ENCODE measurements at places on chromosomes 3 and 15.

GRCh38 chr3:34972481-34972880, 666.8 kb upstream of the ARPP21 start:
- DNase-seq = no peak

DNA sequence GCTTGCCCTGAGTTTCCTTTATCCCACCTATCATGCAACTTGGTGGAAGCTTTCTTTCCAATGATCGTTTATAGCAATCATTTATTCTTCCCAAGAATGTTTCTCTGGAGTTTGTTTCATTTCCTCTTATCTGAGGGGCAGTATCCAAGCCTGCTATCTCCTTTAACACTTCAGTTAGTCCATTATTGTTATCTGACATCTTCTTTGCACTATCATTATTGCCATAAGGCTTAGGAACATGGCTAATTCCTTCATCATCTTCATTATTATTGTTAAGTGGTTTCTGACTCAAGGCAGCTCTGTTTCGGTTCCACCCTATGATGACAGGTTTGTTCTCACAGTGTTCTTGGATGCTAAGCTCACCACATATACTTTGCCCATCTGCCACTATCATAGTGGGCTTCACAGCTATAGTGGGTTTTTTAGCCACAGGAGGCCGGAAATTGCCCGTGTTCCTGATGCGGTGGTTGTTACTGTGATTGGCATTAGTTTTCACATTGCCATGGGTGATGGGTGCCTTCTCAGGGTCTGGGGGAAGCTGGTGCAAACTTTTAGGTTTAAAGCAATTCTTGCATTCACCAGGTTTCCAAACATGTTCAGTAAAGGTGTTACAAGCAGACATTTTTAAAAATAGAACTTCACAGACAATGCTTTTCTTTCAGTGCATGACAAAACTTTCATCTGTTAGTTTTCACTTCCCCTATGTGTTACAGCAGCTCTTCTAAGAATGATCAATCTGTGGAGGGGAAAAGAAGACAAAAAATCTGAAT, 110.6 kb upstream of the TSPAN3 start:
- no peak for DNase-seq

GRCh38 chr3:27287052-27287451, 82.1 kb downstream of the NEK10 start:
- DNase-seq = no peak

DNA sequence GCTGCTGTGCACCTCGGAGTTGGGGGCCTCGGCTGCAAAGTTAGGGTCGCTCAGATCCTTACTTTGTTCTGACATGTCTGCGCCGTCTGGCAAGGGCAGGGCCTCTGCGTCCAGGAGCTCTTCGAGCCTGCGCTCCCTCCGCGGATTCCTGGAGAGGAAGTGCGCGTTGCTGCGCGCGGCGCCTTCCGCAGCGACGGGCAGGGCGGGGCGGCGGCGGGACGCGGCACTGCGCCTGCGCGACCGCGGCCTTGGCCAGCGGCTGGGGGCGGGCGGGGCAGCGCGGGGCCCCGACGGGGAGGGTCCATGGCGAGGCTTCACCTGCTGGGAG, at the start of gene NDN:
Gene NDN (minus strand): TSS at position 163 of the 328 bp plus-strand sequence. CDS start 88 bp downstream, at position 75.
- peak; percentile 50 for DNase-seq

- DNase-seq = no peak
Observed at GRCh38 chr3:43198791-43199644, 87.3 kb upstream of the SNRK start.

GRCh38 chr3:186100398-186100797, 8.5 kb downstream of the ETV5 start:
- no peak for DNase-seq

GRCh38 chr3:48004694-48005093, 11.5 kb downstream of the MAP4 start:
- DNase-seq = no peak

- DNase-seq = no peak
Observed at GRCh38 chr3:107377151-107377550, at the start of gene CCDC54. Gene CCDC54 (plus strand): TSS chr3:107377439. CDS start chr3:107377588, 149 bp downstream.

- no peak for DNase-seq
Observed at GRCh38 chr3:119340014-119340413, 45.8 kb downstream of the ARHGAP31 start.

- DNase-seq = no peak
Observed at GRCh38 chr3:17518189-17519059, 224.0 kb downstream of the TBC1D5 start.

GRCh38 chr3:87796137-87796842, 262.5 kb downstream of the CGGBP1 start:
- DNase-seq = no peak

DNA sequence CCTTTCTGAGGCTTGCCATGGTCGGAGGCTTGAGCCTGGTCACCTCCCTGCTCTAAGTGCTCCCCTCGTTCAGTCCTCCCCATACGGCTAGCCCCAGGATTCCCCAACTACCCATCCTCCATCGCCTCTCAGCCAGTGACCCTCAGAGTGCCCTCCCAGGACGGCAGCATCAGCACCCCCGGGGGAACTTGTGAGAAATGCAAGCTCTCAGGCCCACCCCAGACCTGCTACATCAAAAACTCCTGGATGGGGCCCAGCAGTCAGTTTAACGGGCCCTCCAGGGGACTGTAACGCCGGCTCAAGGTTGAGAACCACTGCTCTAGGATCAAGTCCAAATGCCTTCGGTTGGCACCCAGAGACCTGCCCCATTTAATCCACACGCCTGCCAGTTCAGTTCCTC, 6.9 kb downstream of the ADAMTS17 start:
- DNase-seq = no peak

GRCh38 chr15:39282663-39283208, 298.1 kb upstream of the THBS1 start:
- DNase-seq = no peak

GRCh38 chr15:67740405-67740804, 84.9 kb upstream of the SKOR1 start:
- DNase-seq = no peak

GRCh38 chr3:51340013-51340829, 44.9 kb upstream of the MANF start:
- no peak for DNase-seq

DNA sequence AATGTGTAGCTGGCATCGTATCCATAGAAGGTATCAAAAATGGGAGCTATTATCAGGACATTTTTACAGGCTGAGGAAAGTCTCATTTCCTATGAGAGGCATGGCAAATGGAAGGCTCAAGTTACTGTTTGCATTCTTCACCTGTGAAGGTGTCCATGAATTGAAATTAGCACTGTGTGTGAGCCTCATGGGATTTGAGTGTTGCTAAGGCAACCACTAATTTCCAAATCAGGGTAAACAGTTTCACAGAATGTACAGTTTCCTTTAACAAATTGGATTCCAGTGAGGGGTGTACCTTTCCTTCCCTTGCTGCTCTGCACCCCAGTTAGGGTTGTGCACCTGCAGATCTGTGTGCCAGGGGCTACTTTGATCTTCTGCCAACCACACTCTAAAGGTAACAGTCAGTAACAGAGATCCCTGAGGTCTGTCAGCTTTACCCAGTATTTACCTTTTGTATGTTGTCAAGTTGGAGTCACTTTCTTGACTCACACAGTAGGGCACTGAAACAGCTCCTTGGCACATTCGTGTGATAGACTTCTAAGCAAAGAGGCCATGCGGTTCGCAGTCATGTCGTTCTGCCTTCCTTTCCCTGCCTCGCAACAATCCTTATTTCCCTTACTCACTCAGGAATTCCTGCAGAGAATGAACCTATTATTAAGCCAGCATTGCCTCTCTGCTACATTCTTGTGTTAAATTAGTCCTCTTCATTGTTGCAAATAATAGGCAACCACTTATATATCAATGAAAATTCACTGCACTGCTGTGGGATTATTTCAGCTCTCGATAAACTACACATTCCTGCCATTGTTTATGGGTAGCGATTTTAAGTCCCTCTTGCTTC, 129.8 kb upstream of the GBE1 start:
- DNase-seq = no peak

- no peak for DNase-seq
Observed at GRCh38 chr3:143576568-143577270, 271.5 kb downstream of the SLC9A9 start.

- DNase-seq = no peak
Observed at GRCh38 chr3:16828815-16829214, 55.9 kb upstream of the PLCL2 start.

GRCh38 chr3:25678581-25678980, 13.9 kb upstream of the TOP2B start:
- peak; percentile 7 for DNase-seq

DNA sequence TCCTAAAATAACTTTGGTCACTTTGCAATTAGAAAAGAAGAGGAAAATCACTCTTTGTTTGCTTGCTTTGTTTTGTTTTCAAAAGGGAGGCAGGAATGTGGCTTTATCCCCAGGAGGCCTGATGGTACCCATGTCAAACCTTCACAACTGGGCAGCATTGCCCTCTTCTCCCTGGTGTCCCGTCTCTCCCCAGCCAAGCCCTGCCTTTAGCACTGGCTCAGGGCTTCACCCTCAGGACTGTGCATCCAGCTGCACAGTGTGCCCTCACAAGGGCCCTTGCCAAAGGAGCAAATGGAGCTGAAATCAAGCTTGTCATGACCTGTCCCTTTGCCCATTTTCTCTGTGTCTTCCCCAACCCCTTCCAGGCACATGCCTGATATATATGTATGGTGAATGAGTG, 29.1 kb upstream of the ATP13A5 start:
- DNase-seq = no peak

GRCh38 chr3:188916934-188917401, 254.8 kb upstream of the TPRG1 start:
- no peak for DNase-seq

DNA sequence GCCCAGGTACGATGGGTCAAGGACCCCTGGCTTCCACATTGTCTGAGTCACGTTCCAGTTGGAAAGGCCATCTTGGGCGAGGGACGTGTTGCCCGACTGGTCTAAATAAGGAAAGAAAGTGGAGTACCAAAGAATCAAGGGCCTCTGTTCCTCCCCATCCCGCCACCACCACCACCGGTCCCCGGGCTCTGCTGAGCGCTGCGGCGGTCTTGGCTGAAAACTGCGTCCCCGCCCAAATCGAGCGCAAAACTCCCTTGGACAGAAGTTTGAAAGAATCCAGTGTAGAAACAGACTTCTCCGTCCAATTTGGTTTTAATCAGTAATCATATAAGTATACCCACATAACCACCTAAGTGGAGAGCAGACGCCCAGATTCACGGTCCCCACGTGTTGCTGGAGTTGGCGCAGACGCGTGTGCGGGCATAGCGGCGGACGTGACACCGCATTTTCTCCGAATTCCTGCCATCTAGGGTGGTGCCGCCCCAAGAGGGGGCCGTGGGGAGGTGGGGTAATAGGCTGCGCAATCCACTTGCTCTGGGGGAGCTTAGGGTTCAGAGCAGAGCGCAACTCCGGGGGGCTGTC, 243.8 kb upstream of the TOPAZ1 start:
- no peak for DNase-seq

GRCh38 chr15:84600331-84600686, 500 bp upstream of the ZSCAN2 start:
- DNase-seq = peak; percentile 66

GRCh38 chr15:31216215-31216911, 110.3 kb upstream of the KLF13 start:
- DNase-seq = peak; percentile 30

DNA sequence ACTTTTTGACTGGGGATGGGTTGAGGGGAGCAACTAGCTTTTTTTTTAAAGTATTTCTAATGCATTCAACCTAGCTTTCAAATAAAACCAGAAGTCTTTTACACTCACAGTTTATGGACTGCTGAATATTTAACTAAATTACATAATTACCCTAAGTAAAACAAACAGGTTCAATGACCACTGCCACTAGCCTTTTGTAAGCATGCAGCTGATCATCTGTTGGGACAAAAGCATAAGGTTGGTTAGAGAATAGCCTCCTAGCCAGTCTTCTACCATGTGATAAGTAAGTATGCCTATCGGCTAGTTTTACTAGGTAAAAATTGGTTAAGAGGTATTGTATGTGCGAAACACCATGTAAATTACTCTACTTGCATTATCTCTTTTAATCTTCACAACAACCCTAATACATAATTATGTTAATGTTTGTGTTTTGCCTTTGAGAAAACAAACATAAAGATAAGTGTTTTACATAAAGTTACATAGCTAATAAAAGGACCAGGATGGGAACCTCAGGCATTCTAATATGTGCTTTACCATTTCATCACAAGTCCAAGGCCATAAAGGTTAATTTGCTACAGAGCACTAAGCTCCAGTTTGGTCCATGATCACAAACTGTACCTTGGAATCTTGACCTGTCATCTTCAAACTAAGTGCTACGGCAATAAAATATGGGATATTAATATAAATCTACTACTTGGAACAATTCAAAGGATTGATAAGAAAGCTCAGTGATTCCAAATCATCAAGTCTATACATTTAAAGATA, 13.2 kb downstream of the PFN2 start:
- no peak for DNase-seq

DNA sequence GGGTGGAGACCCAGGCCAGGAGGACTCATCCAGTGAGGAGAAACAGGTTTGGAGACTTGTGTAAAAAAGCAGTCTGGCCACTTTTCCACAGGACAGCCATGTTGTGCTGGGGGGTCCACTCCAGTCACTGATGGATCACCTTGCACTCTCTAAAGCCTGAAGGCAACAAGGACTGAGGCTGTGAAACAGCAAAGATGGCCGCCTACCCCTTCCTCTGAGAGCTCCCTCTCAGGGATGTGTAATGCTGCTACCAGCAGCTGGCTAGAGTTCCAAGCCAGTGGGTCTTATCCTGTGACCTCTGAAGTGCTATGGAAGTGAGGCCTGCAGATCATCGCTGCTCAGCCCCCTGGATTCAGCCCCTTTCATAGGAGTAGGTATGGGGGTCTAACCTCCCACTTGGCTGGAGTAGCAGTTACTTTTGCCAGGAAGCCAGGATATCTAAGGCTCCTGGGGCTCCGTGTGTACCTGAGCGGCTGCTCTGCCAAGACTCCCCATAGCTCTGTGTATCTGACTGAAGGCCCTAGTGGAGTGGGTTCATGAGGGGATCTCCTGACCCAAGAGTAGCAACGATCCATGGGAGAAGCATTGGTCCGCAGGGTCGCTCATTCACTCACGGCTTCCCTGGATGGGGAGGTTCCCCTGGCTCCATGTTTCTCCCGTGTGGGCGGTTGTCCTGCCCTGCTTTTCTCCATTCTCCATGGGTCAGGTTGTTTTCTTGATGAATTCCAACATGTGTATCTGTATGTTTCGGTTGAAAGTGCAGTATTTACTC, 69.9 kb upstream of the TNFSF10 start:
- no peak for DNase-seq
